Stimulated activated CD4-positive, alpha-beta T cell treated with anti-CD3 and anti-CD28 coated beads, Interleukin-15, amount 100 ng/mL, for 48 hours (primary cell): ENCODE measurements at places on chromosomes 16 and 17.
A peak's percentile ranks its signal among the peaks of the same experiment; 100 is the strongest.

DNA sequence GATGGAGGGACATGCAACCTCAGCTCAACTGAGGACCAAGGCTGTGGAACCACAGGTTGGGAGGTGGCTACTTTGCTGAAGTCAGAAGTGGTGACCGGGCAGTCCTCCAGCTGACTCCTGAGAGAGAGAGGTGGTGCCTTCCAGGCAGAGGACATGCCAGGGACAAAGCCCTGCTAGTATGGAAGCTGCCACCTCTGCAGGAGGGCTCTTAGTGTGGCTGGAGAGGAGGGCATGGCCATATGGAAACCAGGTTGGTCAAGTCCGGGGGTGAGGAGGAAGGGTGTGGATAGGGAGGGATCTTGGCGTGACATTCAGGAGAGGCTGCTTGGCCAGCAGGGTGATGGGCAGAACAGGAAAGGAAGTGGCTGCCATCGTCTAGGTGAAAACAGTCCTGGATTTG, 5.7 kb downstream of the C16orf86 start:
- DNase-seq = no peak

- DNase-seq = no peak
Measured at GRCh38 chr16:85313526-85314301, 201.4 kb upstream of the CIBAR2 start.

- DNase-seq = no peak
Measured at GRCh38 chr16:84555418-84556196, 51.1 kb upstream of the MEAK7 start.

GRCh38 chr16:50797456-50797855, 55.6 kb downstream of the CYLD start:
- DNase-seq = no peak

GRCh38 chr17:80949451-80950421, 41.9 kb upstream of the CHMP6 start:
- DNase-seq = no peak

- DNase-seq = no peak
Measured at GRCh38 chr17:6800422-6801027, 24.5 kb downstream of the FBXO39 start.

- DNase-seq = no peak
Measured at GRCh38 chr17:81203136-81203535, 19.6 kb downstream of the CEP131 start.

DNA sequence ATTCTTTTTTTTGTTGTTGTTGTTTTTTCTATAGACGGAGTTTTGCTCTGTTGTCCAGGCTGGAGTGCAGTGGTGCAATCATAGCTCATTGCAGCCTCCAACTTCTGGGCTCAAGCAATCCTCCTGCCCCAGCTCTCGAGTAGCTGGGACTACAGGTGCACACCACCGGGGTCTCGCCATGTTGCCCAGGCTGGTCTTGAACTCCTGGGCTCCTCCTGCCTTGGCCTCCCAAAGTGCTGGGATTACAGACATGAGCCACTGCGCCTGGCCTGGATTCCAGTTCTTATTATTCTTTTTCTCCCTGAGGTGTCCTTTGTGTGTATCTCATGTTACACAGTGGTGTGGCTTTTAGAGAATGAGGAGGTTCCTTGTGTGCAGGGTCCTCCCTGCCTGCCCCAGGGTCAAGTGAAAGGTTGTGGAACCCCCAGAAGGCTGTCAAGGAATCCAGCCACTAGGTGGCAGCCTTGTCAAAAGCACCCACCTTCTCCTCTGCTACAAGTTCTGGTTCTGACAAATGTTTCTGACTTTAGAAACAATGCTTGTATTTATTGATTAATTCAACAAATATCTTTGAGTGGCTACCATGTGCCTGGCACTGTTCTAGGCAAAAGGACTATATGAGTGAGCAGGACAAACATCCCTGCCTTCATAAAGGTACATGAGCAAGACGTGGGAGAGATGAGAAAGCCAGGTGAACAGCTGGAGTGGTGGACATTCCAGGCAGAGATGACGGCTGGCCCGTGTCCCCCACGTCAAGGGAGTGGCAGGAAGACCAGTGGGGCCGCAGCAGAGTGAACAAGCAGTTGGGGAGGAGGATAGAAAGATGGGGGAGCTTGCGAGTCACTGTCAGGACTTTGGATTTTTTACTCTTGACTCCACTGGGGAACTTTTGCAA, 112.4 kb downstream of the SPECC1 start:
- peak; percentile 54 for DNase-seq

DNA sequence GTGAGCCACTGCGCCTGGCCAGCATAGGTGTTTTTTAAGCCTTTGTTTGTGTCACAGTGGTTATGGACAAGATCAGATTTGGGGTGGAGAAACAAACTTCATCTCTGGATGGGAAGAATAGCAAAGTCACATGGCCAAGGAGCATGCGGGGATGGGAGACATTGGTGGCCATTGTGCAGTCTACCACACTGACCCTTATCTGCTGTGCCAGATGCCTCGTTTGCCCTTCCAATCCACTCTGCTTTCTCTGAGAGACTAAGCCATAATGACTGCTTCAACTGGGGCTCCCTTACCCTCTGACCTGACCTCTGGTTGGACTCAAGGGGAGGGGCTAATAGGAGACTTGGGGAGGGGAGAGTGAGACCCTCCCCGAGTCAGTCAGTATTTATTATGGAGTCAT, 166.8 kb downstream of the PRKCB start:
- no peak for DNase-seq

DNA sequence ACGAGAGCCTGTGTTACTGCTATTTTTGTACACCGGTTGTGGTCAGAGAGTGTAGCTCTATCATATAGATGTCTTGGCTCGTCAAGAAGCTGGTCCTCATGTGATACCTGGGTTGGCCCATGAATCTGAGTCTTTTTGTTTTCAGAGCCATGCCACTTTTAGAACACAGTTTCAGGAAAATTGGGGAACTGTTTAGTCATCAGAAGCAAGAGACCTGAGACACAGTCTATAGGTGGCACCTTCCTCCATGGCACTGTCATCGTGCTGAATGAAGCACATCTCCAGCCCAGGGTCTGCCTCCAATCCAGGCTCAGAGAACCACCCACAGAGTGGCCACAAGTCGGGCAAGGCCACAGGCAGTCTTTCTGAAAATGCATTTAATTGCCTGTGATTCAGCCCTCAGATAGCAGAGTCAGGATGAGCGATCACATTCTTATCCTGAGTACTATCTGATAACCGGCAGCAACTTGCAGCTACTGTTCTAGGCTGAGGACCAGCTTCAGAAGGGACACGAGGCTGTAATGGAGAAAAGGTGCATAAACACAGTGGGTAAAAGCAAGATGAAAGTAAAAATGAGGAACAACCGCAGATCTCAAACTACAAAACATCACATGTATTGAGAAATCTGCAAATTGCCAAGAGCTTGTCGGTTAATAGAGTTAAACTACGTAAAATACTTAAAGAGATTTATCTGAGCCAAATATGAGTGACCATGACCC, 14.2 kb upstream of the HAPSTR1 start:
- DNase-seq = peak; percentile 52

DNA sequence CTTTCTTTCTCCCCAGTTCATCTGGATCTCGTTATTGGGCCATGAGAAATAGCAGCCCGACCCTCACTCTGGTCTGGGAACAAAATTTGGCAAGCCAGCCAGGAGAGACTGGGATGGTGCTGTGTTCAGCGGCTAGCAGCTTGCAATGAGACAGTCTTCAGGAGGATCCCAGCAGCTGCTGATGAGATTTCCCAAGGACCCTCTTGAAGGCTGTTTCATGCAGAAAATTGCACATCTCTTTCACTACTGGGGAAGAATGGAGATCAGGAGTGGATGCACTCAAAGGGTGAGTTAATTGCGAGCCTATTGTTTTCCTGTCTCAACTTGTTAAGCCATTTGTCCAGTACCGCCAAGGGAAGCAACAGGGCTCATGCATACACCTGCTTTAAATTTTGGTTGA, 5.5 kb upstream of the COIL start:
- DNase-seq = no peak

DNA sequence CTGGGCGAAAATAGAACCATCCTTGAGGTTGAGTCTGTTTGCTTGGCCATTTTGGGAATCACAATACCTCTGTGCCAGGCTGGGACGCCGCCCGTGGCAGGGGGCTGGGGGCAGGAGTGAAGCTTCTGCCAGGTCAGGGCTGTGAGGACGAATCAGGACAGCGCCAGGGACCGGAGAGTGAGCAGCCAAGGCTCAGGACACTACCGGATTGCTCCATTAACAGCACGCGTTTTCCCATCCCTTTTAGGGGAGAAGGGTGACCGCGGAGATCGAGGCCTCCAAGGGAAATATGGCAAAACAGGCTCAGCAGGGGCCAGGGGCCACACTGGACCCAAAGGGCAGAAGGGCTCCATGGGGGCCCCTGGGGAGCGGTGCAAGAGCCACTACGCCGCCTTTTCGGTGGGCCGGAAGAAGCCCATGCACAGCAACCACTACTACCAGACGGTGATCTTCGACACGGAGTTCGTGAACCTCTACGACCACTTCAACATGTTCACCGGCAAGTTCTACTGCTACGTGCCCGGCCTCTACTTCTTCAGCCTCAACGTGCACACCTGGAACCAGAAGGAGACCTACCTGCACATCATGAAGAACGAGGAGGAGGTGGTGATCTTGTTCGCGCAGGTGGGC, 23.4 kb downstream of the C1QTNF1 start:
- DNase-seq = no peak

DNA sequence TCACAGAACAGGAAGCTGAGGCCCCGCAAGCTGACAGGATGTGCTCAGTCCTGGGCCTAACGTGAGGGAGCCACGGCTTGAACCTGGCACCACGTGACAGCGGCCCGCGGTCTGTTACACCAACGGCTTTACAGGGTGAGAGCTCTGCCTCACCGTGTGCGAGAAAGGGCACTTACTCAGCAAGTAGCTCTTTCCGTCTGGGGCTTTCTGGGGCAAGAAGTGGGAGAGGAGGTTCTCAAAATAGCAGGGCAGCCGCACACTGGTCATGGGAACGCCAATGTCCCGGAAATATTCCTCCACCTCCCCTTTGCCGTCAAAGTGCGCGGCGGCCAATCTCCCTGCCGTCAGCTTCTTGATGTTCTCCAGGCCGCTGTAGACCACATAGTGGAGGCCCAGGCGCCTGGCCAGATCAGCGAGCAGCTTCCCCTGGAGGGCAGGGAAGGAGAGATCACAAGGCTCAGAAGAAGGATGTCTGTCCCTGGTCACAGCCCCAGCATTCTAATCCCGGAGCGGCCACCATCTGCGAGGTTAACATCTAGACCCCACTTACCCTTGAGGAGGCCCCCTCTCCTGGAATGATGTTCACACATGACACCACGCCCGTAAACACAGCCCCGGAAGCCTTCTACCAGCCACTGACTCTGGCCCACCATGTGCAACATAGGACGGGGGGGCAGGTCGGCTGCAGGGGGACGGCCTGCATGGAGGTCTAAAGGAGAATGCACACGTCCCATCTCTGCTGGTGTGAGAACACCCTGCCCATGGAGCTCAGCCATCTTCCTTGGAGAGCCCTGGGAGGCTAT, 8.2 kb downstream of the NMRAL1 start:
- DNase-seq = peak; percentile 46

- DNase-seq = no peak
Measured at GRCh38 chr17:76682296-76682695, 28.5 kb downstream of the MXRA7 start.

GRCh38 chr16:30724641-30725417, 23.4 kb upstream of the PHKG2 start:
- DNase-seq = no peak

- DNase-seq = no peak
Measured at GRCh38 chr16:27384425-27384824, 17.5 kb upstream of the IL21R start.

DNA sequence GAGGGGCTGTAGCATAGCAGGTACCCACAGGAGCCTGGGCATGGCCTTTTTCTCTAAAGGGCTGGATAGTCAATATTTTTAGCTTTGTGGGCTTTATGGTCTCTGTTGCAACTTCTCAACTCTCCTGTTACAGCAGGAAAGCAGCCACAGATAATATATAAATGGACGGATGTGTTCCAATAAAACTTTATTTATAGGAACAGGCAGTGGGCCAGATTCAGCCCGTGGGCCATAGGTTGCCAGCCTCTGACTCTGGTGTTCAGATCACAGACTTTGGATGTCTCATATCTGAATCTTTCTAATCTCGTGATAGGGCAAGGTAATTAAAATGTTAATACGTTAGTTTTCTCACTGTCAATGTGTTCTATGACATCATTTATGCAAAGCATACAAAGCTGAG, 136.4 kb downstream of the WWOX start:
- DNase-seq = no peak

GRCh38 chr17:1588821-1589585, 26.4 kb upstream of the PITPNA start:
- no peak for DNase-seq

- DNase-seq = no peak
Measured at GRCh38 chr16:4321286-4322120, 5.6 kb downstream of the GLIS2 start.

DNA sequence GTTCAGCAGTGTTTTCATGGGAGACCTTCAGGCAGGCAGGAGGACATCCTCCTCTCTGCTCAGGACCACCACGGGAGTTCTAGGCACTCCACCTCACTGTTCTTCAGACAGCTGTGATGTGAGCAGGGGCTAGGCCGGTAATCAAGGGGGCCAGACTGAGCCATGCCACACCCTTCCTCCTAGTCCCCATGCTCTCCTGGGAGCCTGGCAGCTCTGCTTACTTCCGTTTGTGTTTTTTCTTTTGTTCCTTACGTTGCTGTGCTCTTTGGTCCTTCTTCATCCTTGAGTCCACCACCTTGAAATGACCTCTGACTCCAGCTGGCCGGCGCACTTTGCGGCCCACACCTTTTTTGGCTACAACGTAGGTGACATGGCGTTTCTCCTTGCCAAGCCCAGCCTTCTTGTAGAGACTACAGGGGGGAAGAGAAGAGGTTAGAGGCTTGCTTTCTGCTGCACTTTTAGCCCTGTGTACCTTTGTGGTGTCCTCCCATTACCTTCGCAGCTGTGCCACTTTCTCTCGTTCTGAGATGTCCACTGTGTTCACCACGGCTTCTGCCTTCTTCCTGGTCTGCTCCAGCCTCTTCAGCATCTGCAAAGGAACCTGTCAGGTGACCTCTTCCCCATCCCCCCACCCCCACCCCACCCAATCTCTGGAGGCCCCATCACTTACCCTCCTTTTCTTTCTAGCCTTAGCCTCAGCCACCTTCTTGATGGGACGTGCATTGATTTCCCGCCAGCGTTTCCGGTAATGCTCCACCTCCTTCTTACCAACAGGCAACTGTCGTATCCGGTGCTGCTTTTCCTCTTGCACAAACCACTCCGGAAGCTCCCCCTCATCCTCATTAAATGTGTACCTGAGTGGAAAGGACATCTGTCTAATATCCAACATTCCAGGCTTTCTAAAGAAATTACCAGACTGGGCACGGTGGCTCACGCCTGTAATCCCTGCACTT, 7.4 kb upstream of the PSMC5 start:
- DNase-seq = no peak

DNA sequence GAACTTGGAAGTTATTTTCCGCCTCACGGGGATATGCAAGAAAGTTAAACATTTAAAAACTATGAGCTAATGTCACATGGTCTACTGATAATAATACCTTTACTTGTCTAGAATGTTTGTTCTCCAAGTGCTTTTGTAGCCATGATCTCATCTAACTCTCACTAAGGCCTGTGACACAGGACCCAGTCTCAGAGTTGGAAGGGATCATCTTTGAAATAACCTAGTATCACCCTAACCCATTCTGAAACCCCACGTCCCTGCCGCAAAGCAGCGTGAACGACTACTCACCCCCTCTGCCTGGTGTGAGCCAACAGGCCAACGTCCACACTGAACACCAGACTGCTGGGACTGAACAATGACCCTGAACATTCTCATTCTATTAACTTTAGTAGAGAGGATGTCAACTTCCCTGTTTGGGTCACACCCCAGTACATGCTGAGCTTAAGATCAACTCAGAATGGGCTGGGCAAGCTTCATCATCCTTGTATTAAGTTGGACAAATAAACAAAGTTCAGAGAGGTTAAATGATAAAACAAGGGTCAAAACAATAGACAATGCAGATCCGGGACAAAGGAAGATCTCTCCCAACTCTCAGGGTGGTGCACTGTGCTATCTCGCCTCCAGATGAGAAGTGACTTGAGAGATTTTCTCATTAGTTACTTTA, 54.8 kb upstream of the BCAR1 start:
- DNase-seq = no peak
